ENCODE measurements at places on chromosomes 1 and 21.

GRCh38 chr1:112517231-112517630 is 8.5 kb downstream of the WNT2B start:
- DNase-seq, result no peak

DNA sequence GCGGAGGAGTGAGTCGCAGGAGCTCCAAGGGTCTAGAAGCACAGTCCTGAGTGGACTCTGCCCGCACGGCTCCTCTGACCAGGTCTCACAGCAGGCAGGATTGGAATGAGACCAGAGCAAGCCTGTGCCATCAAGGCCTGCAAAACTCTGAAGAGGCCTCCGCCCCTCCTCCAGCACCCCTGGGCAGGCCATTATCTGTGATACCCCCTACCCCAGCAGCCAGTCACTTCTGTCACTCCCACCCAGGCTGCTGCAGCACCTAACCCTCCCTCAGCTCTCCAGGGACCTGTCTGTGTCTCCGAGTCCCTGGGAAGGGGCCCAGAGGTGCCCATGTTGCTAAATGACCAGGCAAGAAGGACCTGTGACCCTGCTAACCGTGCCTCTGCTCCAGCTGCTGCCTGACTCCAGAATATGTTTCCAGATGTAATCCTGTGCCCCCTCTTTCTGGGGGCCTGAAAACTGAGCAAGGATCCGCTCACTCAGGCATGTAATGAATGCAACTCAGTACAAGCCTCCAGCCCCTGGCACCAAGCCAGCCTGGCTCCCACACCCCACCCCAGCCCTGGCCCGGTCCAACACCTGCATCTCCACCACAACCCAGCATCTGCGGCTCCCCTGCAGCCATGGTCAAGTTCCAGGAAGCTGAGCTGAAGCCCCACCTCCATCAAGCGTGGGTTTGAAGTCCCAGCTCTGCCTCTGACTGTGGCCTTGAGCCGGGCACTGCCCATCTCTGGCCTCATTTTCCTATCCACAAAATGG is 22.1 kb upstream of the COL16A1 start:
- no peak for DNase-seq

DNA sequence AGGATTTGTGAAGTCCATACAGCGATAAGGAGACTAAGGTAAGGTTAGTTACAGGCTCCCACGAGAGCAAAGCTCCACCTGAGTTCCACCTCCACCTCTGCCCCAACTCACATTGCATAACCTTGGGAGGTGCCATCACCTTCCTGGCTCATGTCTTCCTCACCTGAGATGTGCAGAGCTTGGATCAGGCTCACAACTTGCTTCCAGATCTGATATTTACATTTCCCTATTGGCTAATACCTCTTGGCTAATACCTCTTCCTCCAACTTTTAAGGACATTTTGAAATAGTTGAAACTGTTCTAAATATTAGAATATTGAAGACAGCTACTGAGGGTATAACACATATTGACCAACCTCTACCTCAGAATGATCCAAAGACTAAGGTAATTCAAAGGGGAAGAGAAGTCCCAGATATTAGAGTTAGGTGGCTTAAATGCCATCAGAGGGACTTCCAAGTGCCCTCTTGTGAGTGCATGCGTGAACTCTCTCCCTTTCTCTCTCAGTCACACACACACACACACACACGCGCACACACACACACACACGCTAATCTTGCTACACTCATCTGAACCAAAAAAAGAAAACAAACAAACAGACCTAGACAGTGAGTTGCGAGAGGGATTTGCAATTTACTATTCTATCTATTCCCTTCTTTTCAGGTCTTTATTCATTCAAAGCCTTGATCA is 134.3 kb downstream of the PLPP3 start:
- DNase-seq, result no peak

GRCh38 chr21:34843562-34843961 is 174.8 kb downstream of the CLIC6 start:
- DNase-seq, result no peak

- no peak for DNase-seq
Observed at GRCh38 chr1:6854166-6854565, 68.9 kb downstream of the CAMTA1 start.

Measured in amygdala (tissue), 56 donors.